ENCODE measurements at places on chromosomes 6 and 20.

DNA sequence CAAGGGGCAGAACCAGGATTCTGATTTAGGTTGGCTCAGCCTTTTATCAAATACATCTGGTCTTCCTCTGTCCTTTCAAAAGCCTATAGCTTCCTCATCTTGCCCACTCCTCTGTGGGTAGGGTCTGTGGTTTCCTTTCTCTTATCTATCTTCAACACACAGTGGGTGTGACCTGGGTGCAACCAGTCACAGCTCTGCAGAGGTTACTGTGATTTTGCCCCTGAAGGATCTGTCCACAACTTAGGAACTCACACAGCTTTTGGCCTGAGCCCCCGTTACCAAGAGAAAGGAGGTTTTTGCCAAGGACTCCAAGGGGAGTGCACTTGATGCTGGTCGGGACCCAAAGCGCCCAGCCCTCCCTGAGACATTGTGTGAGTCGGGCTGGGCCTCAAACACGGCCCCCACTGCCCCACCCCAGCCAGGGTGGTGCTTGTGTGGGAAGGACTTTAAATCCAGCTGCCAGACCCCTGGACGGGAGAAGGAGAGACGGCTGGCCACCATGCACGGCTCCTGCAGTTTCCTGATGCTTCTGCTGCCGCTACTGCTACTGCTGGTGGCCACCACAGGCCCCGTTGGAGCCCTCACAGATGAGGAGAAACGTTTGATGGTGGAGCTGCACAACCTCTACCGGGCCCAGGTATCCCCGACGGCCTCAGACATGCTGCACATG, at the start of gene PI16:
PI16 (plus strand) TSS at position 477 of the 670 bp plus-strand sequence; CDS start at position 500, 23 bp downstream.
- no peak for DNase-seq

DNA sequence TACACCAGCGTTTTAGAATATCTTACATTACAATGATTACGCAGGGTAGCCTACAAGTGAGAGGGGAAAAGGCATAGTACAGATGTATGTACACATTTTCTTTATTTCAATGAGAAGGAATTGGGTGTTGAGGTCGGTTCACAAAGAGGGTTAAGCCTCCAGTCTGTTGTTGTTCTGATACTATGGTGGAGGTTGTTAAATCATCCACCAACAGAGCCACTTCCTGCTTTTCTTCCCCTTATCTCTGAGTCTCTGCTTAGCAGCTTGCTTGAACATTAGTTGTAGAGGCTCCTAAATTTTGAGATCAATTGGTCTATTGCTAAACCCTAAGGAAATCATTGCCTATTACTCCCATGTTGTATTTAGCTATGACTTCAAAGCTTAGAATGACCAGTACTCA, 7.3 kb downstream of the RGS17 start:
- DNase-seq: no peak

- no peak for DNase-seq
Measured at GRCh38 chr20:8829256-8829655, 239.6 kb upstream of the PLCB4 start.

GRCh38 chr20:41340327-41341055, at the start of gene LPIN3:
TSS of gene LPIN3 (plus strand) at chr20:41340821. CDS start at chr20:41345804, 4,983 bp downstream.
- DNase-seq: peak; percentile 49

DNA sequence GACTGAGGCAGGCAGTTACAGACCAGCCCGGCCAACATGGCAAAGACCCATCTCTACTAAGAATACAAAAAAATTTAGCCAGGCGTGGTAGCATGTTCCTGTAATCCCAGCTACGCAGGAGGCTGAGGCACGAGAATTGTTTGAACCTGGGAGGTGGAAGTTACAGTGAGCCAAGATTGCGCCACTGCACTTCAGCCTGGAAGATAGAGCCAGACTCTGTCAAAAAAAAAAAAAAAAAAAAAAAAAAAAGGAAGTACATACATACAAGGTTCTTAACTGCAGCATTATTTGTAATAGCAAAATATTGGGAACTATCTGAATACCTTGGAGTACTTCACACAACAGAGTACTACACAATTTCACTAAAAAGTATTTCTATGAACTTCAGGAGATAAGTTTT, 183.5 kb upstream of the OLIG3 start:
- no peak for DNase-seq

DNA sequence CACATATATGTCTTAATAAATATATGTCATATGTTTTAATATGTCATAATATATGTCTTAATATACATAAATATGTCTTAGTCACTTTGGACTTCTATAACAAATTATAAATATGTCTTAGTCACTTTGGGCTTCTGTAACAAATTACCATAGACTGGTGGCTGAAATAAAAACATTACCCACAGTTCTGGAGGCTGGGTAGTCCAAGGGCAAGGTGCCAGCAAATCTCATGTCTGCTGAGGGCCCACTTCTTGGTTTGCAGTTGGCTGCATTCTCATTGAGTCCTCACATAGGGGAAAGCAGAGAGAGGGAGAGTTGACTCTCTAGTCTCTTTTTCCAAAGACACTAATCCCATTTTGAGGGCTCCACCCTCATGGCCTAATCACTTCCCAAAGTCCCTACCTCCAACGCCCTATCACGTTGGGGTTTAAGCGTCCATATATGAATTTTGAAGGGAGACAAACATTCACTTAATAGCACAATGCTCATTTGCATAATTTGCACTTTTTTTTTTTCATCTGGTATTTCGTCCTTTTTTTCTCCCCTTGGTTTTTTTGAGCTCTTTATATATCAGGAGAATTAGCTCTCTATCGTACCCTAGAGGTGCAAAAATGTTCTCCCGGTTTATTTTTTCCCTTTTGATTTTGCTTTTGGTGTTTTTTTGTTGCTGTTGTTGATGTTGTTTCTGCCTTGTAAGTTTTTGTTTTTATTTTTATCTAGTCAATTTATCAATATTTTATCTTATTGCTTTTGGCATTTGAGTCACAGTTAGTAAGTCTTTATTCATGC, 266.4 kb downstream of the PLCB1 start:
- DNase-seq: no peak
